ENCODE measurements at places on chromosomes 6 and 20. TPM values are rescaled to one million over a fixed set of nuclear protein-coding genes. Genes with fewer than 3 reads are reported as not detected.

The OR12D3 gene
- not detected for total RNA-seq

The DLL1 gene
- total RNA-seq = 13.2 TPM

The FOXQ1 gene
- 17.4 TPM for total RNA-seq

The ORC3 gene
- total RNA-seq = 14.8 TPM

The AFG1L gene
- 4.0 TPM for total RNA-seq

The HMGN3 gene
- total RNA-seq = 36.1 TPM

The BFSP1 gene
- 0.52 TPM for total RNA-seq

The FUCA2 gene
- total RNA-seq = 15.3 TPM

The TMC2 gene
- not detected for total RNA-seq

The WFDC10B gene
- total RNA-seq = not detected

The LIN28B gene
- not detected for total RNA-seq

The EPPIN gene
- total RNA-seq = not detected

The OXT gene
- total RNA-seq = not detected

The CST3 gene
- 491 TPM for total RNA-seq

The PPP1R3G gene
- total RNA-seq = 0.26 TPM

The SLC22A7 gene
- total RNA-seq = not detected

The TTI1 gene
- total RNA-seq = 14.0 TPM

The AIF1 gene
- total RNA-seq = 2.3 TPM

The TMEM74B gene
- total RNA-seq = not detected

The ABHD16B gene
- not detected for total RNA-seq
